ENCODE measurements at places on chromosomes 1 and 21.
A peak's percentile ranks its signal among the peaks of the same experiment; 100 is the strongest.

GRCh38 chr1:180778782-180779398, 133.8 kb upstream of the KIAA1614 start:
- no peak for ATAC-seq

DNA sequence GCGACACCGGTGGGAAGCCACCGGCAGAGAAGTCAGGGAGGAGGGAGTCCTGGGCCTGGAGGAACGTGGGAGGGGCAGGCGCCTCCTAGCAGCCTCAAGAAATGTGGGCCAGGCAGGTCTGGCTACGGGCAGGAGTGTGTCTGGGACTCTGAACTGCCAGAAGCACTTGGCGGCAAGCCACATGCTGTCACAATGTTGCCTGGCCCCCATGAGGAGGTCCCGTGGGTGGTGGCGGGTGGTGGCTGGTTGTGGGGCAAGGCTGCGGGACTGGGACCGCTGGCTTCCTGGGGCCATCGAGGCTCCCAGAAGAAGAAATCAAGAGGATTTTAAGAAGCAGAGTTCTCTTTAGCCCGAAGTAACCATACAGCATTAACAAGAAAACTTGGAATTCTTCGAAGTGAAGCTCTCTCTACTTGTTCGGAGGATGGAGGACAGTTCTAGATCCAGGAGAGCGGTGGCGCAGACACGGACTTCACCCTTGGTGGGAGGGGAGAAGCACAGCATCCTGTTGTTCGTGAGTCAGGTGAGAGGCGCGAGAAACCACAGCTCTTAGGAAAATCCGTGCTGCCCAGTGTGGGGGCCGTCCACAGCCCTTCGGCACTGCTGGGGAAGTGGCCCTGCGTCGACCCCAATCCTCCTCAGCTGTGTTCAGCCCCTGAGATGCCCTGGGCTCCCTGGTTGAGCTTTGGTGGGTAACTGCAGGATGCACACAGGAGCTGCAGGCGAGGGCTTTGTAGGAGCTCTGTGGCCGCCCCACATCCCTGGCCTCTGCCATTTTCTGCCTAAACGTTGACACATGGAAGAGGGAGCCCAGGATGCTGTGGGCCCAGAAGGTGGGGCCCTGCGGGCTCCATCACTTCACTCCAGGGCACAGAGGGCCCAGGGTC, 12.4 kb downstream of the SKI start:
- ATAC-seq: peak; percentile 63

DNA sequence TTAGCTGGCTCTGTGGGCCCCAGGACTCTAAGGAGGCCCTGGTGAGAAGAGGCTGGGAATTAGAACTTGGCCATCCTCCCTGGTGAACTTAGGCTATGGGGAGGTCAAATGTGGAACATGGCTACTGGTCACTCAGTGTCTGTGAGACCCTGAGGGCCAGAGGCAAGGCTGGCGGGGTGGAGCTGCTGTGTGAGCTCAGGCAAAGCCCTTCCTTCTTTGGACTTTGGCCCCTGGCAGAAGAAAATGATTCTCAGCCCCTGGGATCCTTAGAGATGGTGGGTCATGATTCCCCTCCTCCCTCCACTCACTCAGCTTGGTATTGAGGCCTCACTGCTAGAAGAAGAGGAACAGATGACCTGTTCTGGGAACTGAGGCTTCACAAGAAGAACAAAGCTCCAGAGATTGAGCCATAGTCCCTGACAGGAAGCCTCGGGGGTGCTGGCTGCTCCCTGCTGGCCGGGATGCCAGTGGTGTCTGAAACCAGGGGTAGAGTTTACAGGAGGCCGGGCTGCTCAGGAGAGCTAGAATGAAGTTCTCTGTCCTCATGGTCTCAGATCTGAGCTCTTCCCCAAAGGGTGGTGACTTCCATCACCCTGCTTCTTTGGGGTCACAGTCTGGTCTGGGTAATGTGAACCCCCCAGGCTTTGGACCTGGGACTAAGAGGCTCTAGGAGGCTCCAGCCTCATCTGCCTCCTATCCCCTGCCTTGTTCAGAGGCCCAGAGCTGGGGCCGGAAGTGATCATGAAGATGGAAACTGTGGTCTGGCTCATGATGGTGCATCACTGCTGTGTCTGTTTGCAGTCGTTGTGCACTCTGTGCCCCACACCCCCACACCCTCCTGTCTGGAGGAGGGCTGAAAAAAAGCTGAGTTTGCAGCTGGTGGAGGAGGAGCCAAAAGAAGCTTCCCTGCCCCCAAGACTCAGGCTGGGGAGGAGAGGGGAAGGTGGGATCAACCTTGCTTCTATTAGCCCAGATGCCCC, 905 bp downstream of the BTBD19 start:
- peak; percentile 53 for ATAC-seq

DNA sequence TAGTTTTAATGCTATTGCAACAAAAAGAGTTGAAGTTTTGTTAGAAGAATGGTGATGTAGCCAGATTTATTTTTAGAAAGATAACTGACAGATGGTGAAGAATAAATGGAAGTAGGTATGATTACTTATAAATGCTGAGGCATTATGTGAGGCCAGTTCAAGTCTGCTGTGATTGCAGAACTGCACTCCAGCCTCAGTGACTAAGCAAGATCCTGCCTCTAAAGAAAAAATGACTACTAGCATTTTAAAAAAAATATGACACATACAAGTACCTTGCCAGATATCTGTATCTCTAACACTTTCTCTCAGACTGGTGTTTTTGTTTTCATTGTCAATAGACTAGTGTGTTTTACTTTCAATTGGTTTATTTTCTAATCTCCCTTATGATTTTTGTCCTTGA, 1242.4 kb upstream of the ADGRL4 start:
- no peak for ATAC-seq
